ENCODE measurements at places on chromosomes 5 and 9.

GRCh38 chr9:91037511-91038482, 236.2 kb downstream of the SYK start:
- no peak for DNase-seq

DNA sequence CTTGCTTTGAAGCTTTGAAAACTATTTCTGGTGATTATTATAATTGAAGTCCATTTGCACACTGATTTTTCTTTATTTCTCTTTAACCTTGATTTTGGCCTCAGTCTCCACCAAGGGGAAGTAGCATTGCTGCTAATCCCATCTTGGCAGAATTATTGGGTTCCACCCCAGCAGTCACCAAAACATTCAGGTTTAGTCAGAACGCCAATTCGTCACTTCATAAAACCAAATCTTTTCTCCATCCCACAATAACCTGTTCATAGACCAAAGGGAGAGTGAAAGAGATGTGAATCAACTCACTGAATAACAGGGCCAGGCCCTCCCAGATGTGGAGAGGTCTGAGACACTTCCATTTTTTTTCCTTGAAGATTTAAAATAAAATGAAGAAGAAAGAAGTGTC, 95.1 kb upstream of the VCAN start:
- DNase-seq = no peak

DNA sequence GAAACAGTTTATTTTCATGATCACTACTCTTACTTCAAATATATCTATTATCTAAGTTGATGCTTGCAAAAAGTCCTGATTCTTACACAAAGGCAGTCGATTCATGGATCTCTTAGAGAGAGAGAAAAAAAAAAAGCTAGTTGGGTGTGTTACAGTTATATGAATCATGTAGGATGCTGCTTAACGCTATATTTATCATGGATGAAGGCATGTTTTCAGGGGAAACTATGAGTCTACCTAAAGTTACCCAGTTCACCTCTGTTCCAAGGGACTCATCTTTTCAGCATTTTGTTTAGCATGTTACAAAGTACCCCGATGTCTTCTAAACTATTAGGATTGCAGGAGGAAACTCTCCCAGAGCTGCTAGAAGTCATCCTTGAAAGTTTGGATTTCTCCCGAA, 13.5 kb downstream of the TMC1 start:
- DNase-seq = no peak

GRCh38 chr9:111610845-111611244, 11.4 kb upstream of the PTGR1 start:
- no peak for DNase-seq

GRCh38 chr9:17425384-17425783, 153.5 kb upstream of the SH3GL2 start:
- no peak for DNase-seq

- DNase-seq = no peak
These were observed 402.9 kb downstream of the ENC1 start for GRCh38 chr5:74237571-74238145.

DNA sequence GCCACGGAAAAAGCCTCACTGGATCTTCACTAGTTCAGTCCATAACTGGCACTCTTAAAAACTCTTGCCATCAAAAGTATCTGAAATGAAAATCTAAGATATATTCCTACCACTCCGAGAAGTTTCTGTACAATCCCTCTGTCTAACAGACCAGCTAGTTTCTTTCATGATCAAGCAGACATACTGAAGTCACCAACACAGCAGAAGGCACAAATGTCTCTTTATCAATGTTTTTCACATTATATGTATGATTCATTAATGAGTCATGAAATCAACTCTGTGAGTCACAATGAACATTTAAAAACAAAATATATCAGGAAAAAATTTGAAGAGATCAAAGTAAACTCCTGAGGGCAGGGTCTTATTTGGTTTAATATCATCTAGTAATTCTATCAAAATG, 50.8 kb downstream of the F2R start:
- DNase-seq = no peak

DNA sequence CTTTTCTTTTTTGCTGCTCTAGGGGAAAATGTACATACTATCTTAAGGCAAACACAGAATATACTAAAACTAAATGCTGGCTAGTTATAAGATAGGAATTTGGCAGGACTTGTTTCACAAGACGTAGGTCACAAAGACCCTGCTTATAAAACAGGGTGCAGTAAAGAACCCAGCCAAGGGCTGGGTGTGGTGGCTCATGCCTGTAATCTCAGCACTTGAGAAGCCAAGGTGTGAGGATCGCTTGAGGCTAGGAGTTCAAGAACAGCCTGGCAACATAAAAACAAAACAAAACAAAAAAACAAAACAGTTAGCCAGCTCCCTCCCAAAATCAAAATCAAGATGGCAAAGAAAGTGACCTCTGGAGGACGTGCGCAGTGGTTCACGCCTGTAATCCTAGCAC, 49.5 kb upstream of the DENND4C start:
- DNase-seq = no peak

DNA sequence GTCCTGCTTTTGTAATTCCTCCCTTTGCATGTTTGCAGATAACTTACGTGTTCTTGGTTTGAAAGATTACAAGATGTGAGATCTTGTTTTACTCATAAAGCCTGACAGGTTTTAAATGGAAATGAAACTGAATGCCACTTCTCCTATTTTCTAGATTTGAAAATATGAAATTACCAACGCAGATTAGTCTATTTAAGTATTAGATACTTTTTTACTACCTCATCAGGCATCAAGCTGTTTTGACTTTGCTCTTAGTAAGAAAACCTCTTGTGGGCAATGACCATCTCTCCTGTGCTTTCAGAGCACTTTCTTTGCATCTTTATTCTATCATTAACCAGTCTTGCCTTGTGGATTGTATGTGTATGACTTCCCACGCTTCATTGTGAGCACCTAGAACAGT, 3.5 kb downstream of the DMXL1 start:
- no peak for DNase-seq
